ENCODE measurements at places on chromosomes 4 and X. TPM values are rescaled to one million over a fixed set of nuclear protein-coding genes. Genes with fewer than 3 reads are reported as not detected.

The TRMT10A gene
- 7.2 TPM for total RNA-seq

The CXCR3 gene
- not detected for total RNA-seq

The CAPN6 gene
- total RNA-seq, result 0.54 TPM

The INTS6L gene
- total RNA-seq, result 28.6 TPM

The CCNA2 gene
- 17.1 TPM for total RNA-seq

The PNMA6F gene
- total RNA-seq, result 0.36 TPM

The TEX13B gene
- total RNA-seq, result not detected

The ADAMTS3 gene
- total RNA-seq, result 13.8 TPM

The ASMT gene
- 0.45 TPM for total RNA-seq

Measured in cerebellum (tissue), 4 donors.